Skeletal muscle cell (primary cell): ENCODE measurements at places on chromosomes 2 and 18.

- DNase-seq, result no peak
Measured at GRCh38 chr2:203693242-203693879, 13.1 kb upstream of the CD28 start.

DNA sequence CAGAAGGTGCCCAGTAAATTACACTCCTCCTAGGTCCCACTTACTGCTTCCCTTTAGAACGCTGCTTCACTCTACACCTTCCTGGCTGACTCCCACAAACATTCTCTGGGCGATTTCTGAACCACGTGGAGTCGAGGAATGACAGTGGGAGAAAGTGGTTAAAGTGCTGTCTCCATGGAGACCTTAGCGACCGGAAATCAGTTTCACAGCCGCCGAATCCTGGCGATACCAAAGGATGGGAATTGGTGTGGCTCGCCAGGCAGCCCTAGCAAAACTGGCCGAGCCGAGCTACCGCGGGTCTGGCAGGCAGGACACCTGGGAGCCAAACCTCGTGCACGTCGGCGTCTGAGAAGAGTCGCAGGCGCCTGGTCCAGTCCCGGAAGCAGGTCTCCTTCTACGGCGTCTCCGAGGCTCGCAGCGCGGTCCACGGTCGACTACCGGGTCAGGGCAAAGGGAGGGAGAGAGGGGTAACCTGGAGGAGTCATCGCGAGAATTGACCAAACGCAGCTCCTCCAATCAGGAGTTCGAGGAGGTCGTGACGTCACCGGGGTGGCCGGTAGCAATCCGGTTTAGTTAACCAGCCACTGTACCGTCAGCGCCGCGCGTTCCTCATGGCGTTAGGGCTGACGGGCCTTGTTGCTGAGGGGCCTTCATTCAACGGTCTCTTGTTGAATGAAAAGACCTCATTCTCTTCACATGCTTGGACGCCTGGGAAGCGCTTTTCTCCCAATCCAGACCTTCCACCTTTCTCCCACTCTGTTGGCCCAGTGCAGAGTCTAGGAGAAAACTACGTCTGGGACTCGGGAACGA, at the start of gene THADA:
Gene THADA, minus strand, starts transcription at position 436 of the 810 bp plus-strand sequence. CDS start 3,646 bp downstream, outside the sequence.
- DNase-seq, result peak; percentile 99

DNA sequence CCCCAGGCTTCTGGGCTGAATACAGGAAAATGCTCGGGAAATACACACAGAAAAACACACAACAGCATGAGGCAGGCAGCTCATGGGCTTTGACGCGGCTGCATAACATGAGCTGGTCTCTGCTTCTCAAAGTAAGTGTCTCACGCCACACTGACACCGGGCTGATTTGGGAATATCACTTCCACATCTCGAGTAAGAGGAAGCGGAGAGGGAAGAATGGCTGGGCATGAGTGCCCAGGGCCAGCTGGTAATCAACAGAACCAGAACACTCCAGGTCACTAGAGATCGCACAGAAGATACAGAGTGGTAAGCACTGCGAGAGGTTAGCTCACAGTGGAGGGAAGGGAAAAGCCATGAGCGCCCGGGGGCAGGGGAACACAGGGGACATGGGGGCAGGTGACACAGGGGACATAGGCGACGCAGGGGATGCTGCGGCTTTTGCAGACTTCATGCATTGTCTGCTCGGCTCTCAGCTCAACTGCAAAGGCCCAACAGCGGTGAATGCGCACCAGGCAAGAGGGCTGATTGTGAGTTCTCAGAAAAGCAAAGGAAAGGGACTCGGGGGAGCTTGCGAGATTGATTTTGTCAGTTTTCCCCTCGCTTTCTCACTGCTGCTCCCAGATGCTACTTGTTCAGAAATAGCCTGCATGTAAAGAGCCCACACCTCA, 141.4 kb downstream of the MBP start:
- no peak for DNase-seq

DNA sequence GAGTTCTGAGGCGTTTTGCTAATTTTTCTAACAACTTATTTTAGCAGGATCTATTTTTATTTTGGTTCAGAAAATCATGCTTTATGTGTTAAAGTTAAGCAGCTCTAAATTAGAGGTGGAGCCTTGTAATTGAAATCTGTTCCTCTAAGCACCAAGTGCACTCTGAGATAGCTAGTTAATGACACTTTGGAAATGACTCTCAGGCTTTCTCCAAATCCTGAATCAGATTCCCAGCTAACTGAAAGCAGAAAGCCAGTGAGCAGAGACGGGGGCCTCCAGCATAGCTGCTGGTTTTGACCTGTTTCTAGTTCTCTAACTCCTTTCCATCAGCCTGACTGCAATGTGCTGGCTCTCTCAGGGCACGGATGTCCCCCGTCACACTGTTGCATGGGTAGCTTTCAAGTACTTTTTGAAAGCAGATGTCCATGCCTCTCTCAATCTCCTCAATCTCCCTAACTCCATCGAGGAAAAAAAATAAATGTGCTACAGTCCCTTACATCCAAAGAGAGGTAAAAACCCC, 326.5 kb downstream of the SATB2 start:
- no peak for DNase-seq

GRCh38 chr2:175399326-175399725, 217.8 kb upstream of the ATP5MC3 start:
- DNase-seq, result no peak

DNA sequence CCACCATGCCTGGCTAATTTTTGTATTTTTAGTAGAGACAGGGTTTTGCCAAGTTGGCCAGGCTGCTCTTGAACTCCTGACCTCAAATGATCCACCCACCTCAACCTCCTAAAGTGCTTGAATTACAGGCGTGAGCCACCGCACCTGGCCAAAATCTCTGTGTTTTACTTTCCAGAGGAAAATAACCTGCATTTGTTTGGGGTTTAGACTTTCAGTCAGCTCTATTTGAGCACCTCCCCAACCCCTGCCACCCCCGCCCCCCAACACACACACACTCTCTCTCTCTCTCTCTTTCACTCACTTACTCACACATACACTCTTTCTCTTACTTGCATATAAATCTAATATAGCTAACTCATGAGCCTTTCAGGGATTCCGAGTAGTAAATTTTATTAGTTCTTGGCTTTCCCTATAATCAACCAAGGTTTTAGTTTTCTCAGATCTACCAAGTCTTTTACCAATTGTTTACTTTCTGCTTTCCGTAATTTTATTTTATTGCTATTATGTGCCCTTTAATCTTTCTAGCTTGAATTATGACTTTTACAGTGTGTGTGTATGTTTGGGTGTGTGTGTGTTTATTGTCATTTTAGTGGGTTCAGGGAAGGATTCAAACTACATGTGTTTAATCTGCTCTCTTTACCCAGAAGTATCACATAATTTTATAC, 24.5 kb downstream of the MFSD6 start:
- DNase-seq, result no peak

DNA sequence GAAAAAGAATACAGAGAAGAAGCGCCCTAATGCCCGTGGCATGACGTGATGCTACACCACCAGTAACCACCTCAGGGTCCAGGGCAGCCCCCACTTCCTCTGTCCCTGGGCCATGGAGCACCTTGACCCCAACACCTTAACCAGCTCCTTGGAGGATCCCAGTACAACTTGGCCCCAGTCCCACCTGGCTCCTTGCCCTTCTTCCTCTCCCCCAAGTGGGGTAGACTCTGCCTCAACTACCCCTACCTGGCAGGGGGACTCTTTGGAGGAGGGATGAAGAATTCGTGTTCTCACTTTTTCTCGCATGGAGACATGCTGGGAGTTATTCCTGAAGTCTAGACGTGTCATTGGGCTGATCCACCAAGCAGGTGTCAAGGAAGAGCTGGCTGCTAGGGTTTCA, 18.9 kb downstream of the TRABD2A start:
- DNase-seq, result no peak

DNA sequence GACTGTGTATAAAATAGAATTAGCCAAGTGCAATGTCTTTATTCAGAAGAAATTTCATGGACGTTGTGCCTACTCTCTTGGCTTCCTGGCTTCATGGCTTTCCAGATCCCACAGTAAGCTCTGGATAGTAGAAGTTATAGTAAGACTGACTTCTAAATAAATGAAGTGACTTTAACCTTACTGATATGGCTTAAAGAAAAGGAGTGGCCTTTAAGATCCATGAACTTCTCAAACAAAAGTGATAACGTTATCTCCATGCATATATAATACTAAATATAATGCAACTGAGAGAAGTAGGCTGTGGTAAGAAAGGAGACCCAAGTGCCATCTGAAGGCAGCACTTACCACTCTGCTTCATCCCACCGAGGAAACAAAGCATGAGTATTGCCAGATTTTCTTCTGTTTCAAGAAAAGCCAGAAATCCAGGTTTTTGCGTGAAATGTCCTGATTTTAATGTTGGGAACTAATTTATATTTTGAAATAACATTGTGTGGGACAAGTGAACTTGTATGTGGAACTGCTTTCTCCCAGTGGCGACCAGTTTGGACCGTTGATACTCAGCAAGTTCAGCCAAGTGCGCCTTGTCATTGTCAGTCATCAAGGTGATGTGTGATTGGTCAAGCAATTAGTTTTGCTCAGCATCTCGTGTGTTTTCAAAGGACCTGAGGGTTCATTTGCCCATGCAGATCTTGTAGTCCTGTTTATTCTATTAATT, 13.9 kb upstream of the IL37 start:
- DNase-seq, result no peak

DNA sequence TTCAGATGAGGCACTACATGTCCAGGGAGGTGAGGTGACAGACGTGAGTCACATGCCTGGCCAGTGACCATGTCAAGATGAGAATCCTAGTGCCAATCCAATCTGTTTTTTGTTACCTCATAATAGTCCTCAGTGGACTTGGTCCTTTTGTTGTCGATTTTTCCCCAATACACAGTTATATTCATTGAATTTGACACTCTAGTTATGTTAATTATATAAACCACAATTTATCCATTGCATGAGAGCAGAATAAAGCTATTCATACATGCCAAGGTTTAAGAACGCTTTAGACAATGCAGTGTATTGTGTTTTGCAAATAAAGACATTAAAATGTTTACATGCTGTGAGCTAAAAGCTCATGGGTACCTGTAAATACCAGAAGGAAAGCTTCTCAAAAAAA, 21.6 kb upstream of the TMEFF2 start:
- no peak for DNase-seq

DNA sequence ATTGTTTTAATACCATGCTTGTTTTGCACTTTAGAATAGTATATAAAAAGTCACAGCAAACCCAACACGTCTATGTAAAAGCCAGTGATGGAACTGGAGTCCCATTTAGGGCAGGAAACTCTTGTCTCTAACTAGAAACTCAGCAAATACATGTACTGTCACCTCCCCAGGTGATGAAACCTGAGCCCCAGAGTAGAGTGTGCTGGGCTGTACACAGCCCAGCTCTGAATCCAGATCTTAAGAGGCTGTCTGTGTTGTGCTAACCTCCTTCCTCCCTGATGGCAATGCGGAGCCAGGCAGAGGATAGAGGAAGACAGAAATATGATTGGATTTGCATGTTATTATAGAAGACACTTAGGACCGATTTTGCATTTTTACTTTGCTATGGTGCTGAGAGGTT, 317.5 kb upstream of the TRIB2 start:
- no peak for DNase-seq

GRCh38 chr2:30216157-30216556, 15.2 kb upstream of the LBH start:
- DNase-seq, result peak; percentile 88

DNA sequence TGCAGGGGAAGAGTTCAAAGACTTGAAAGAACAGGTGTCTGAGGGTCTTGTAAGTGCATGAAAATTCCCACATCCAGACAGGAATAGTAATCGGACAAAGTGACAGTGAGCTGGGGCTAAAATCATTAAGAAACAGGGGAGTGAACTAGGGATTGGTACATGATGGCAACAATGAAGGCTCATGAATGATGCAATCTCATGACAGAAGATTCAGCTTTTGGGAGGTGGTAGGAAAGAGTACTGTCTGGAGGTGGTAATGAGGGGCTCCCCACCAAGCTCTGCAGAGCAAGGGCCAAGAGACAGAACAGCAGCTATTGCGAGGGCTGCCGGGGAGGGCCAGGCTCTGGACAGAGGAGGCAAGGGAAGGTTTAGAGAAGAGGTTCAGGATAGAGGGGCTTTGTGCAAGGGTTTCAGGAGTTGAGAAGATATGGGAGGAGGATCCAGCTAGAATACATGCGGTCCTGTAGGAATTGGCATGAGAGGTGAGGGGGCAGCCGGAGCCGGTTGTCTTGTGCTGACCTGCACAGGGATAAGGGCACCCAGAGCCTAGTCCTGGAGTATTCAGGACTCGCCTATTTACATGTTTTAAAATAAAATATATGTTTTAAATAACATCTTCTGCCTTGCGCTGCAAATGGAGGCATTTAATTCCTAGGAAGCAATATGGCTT, 31.4 kb downstream of the MAP3K20 start:
- no peak for DNase-seq

DNA sequence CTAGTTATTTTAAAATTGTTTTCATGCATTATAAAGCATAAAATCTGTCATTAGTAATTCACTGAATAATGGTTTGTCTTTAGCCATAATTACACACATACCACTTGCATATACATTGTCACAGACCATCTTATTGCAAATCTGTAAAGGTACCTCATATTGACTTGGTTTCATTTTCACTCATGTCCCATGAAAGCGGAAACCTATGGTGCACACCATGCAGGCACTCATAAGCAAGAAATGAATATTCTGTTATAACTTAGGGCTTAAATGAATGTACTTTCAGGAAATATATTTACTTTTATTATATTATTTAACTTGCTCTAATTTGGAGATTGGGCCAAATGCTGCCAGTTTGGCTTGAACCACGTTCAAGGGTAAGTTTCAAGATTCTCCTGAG, 29.2 kb upstream of the STK17B start:
- DNase-seq, result no peak

GRCh38 chr2:129778584-129778877, 200.9 kb upstream of the RAB6C start:
- no peak for DNase-seq

DNA sequence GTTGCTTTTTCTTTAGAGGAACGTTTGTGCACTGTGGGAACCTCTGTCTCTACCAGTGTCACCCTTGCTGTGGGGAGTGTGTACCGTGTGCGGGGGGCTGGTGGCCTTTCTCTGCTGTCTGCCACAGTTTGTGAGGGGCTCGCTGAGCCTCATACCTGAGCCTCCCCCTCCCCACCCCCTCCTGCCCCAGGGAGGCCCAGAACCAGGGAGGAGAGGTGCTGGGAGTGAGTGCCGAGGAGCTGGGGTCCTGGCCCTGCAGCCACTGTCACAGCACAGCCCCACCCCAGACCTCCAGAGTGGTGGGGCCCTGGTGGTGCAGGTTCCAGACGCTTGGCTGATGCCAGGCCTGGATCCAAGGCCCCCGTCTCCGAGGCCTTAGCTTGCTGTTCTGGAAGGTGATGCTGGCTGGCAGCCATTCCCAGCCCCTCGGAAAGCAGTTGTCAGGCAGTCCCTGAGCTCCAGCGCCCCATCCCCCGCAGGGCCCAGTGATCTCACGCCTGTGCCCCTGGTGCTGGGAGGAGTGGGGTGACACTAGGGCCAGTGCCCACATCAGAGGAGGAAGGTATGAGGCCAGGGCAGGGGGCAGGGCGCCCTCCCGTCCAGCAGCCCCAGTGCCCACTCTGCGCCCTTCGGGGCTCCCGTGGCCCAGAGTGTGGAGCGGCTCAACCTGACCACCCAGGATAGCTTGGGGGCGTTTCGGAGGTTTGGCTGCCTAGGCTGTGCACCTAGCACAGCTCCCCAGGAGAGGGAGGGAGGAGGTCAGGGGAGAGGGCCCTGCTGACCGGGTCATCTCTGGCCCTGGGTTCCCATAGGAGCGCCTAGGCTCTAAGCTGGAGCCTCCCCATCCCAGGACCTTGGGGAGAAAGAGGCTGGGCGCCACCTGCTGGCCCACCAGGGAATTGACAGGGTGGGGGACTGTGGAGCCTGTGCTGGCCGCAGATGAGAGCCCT, 53.0 kb upstream of the ALPP start:
- DNase-seq, result no peak

GRCh38 chr2:198452327-198452726, 647.9 kb downstream of the PLCL1 start:
- no peak for DNase-seq

GRCh38 chr2:147568109-147568508, 276.7 kb upstream of the ACVR2A start:
- DNase-seq, result no peak
